AML-193 (cell line): ENCODE measurements at places on chromosomes 1 and 21.

DNA sequence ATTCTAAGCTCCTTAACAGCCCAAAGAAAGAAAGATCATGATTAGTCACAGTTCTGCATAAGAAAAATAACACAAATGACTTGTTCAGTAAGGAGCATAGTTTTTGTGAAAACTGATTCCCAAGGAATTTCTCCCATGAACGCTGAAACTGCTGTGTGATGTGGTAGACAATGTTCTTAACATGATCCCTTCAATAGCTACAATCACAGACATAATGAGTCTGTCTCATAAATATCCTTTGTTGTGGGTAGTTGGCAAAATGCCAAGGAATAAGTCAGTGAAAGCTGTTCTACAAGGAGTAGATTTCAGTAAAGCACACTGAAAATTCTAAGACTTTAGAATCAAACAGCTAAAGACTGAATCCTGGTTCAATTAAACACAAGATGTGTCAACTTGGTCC lies 404.8 kb downstream of the HLX start:
- no peak for DNase-seq

GRCh38 chr21:34994766-34995631 lies 54.1 kb downstream of the RUNX1 start:
- peak; percentile 65 for DNase-seq

GRCh38 chr1:6587261-6588005 lies 7.6 kb downstream of the ZBTB48 start:
- DNase-seq: no peak

- DNase-seq: peak; percentile 36
These were observed 25.2 kb upstream of the AGO1 start for GRCh38 chr1:35857830-35858229.

- no peak for DNase-seq
These were observed 773 bp downstream of the CNST start for GRCh38 chr1:246566813-246567645.

DNA sequence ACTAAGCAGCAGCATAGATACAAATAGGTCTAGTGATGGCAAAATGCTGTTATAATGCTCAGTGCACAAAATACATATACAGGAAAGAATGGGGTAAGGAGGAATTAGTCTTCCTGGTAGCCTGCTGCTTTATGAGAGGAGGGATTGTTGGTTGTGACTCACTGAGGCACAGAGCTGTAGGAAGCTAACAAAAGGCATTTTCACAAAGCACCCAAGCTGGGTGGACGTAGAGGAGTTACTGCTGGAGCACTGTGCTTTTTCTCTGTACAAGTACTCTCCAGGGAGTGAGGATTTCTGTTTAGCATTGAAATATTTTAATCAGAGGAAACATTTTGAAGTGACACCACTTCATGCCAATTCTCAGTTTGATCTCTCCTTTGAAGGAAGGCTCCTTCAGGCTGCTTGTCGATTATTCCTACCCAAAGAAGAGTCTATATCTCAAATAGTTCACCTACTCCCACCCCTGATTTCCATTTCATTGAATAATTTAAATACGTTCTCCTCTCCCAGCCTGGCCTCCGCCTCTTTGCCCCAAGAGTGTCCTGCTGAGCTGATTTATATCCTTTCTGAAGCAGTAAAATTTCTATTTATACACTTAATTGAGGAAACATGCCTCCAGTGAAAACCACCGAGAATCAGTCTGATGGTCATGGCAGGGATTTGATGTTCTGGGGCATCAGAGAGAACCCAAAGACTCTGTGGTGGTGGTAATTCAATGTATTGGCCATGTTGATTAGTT lies 271.9 kb downstream of the HHAT start:
- DNase-seq: no peak

- DNase-seq: no peak
These were observed 32.4 kb downstream of the PSMG1 start for GRCh38 chr21:39150877-39151276.

DNA sequence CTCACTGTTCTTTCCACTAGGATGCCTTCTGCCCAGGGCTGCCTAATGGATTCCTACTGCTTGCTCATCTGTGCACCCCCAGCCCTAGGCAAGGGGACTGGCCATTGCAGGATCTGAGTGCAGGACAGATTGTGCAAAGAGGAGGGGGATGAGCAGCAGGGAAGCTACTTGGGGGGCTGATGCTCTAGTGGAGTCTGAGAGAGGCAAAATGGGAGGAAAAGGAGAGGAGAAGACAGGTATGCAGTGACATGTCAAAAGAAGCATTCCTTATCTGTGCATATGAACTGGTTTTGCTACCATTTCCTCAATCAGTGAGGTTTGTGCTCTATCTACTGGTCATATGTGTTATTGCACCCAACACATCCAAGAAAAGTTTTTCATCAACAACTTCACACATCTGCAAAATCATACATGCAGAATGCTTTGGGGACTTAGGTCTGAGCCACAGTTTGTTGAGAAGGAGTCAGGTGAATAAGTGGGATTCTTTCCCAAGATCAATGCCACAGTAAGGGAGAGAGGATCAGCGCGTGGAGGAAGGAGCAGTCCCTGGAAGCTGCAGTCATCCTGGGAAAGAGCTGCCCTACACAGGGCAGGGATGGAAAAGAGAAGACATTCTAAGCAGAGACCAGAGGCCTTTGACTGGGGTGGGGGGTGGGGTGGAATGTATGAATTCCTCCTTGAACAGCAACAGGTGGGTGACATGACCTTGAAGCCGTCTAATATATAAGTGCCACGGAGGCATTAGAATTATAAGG lies 14.4 kb downstream of the SLC5A9 start:
- DNase-seq: peak; percentile 39

GRCh38 chr1:15328351-15329103 lies 81.2 kb upstream of the EFHD2 start:
- DNase-seq: no peak

- no peak for DNase-seq
These were observed 10.4 kb upstream of the TMEM9 start for GRCh38 chr1:201164645-201165044.

DNA sequence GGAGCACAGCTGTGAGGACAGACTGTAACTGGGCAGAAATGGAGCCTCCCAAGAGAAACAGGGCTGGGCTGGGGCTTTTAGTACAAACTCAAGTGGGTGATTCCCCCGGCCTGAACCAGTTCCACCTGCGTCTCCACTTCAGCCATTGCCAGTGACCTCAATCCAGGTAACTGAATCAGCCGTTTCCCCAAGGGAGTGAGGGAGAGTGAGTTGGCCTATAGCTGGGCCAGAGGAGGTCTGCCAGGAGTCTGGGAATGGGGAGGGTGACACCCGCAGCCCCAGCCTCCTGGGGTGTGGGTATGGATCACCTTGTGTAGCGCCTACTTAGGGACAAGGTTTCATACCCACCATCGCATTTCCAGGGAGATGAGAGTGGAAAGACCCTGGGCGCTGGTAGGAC lies 8.5 kb downstream of the SLC26A9 start:
- no peak for DNase-seq

DNA sequence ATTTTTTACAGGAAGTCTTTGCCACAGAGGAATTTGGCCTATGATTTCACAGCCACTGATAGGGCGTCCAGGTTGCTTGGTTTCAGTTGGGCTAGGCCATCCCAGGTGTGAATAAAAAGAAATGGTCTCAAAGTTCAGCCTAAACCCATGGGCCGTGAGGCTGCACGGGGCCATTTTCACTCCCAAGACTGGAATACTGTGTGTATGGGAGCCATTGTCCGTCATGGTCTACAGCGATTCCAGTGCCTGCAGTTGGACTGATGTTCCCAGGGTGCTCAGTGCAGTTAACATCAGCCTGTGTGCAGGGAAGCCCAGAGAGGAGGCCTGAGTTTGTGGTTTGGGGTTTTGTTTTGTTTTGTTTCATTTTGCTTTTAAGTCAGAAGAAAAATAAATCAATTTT lies 133.2 kb downstream of the ADSS2 start:
- DNase-seq: no peak

DNA sequence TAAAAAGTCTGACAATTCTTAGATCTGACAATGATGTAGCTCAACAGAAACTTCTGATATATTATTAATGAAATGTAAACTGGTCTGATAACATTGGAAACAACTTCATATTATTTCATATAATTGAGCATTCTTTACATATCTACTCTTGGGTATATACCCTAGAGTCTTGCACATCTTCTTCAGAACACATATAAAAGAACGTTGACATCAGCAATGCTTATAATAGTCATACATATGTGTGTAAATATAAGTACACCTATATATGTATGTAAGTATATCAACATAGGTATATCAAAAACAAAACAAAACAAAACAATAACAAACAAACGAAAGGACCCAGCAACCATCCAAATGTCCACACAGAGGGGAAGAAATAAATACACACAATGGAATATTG lies 38.4 kb downstream of the NRIP1 start:
- no peak for DNase-seq

DNA sequence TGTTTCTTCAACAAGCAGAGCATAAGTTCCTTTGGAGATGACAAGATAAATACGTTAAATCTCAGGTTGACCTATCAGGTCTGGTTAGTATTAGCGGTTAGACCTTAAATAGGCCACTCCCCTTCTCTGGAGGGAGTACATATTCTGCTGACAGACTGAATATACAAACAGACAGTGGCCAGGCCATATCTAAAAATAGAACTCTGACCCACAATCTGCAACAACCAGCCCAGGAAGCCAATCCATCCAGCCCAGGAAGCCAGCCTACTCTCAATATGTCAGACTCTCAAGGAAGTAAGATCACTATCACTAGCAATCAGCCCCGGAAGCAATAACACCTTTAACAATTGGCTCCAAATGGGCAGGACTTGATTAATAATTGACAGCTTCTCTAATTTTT lies 6.7 kb downstream of the IL20 start:
- no peak for DNase-seq

DNA sequence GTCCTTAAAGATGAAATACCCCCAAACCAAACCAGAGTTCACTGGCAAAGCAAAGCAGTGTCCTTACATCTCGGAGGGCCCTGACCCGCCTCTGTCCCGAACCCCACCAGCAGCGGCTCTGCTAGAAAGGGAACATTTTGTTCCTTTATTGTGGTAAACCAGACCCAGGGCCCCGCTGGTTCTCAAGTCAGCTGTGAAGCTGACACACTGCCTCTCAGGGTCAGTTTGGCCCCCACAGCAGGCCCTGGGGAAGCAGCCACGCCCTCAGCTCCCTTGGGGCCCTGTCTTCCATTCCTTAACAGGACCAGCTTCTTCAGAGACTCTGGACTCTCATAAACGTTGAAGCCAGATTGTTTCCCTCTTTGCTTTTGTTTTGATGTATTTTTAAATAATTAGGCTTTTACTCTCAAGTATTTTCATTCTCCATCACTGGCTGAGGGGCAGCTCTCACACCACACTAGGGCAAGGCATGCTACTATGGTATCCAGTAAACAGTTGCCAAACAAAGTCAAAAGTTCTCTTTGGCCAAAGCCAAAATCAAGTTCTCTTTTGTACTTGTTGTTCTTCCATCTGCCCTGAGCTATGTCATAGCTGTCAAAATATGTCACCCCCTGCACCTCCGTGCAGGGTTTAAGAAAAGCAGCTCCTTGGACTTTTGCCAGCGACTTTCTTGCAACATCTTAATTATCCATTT lies 61.1 kb upstream of the ANGPTL1 start:
- DNase-seq: no peak

DNA sequence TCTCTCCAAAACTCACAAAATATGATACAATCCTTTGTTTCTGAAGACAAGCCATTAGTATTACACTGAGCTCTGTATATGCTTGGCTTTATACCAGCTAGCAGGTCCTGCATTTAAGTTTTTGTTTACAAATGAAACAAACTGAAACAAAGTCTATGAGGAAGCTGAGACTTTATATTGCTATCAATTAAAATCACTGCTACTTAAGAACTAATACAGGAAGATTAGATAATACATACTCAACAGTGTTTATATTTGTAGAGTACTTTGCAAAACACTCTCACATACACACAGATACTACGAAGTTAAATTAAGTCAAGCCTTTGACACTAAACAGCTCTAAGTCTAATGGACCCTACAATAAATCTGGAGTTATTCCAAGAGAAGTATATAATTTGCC lies 247.4 kb downstream of the CRB1 start:
- DNase-seq: no peak

GRCh38 chr1:228542376-228542775 lies 55.2 kb downstream of the RNF187 start:
- DNase-seq: no peak

GRCh38 chr1:54809496-54810074 lies 8.5 kb upstream of the TTC22 start:
- no peak for DNase-seq

GRCh38 chr1:33641104-33641830 lies 168.8 kb downstream of the ZSCAN20 start:
- no peak for DNase-seq

DNA sequence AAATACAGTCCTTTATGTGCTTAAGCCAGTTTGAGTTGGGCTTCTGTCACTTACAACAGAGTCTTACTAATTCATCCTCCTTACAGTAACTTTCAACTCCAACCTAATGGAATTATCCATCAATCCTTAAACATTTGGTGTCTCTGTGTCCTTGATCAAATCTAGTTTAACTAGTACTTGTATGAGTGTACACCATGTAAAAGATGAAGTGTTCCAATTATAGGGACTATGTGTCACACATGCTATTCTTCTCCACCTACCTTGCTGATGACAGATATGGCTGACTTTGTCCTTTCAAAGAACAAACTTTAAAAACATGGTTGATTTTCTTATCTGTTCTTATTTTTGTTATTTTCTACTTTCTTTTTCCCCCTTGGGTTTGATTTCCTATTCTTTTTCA lies 60.4 kb upstream of the NBPF3 start:
- DNase-seq: no peak

DNA sequence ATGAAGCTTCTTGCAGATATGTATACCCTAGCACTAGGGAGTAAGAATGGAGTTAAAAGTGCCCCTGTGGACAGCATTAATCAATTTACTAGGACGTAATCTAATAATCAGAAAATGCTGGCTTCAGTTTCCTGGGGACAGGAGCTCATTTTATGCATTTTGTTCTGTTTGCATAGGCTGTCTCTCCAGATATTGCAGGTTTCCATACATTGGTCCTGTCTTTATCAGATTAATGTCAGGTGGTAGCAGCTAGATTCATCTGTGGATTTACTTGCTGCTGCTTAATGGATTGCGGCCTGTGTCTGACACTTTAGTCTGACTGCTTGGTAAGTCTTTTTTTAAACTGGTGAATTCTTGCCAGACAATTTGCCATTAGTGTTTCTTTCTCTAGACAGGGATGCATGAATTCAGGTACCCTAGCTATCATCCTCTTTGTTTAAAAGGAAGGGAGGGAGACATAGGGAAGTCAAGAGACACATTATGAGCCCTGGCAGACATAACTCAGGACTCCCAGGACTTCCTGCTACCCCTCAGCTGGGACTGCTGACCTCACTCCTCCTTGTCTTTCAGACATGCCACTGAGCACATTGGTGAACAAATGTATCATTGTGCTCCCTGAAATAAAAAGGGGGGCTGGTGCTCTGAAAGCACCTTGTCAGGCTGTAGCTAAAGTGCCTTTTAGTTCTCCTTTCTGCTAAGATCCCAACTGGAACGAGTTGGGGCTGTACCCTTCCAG lies 47.7 kb downstream of the NOS1AP start:
- no peak for DNase-seq

GRCh38 chr1:54743416-54744226 lies 20.7 kb downstream of the PARS2 start:
- DNase-seq: no peak

GRCh38 chr1:154743526-154744036 lies 126.5 kb downstream of the KCNN3 start:
- DNase-seq: no peak

- DNase-seq: peak; percentile 39
These were observed at the start of gene POMGNT1 for GRCh38 chr1:46197964-46198811. Gene POMGNT1 (minus strand): TSS chr1:46198434. CDS start chr1:46197821, 613 bp downstream.
